ENCODE measurements at places on chromosomes 6 and 20. TPM values are rescaled to one million over a fixed set of nuclear protein-coding genes. Genes with fewer than 3 reads are reported as not detected.

- DNase-seq, result no peak
Measured at GRCh38 chr6:52496631-52497030, 76.5 kb downstream of the EFHC1 start.

The GPX5 gene
- not detected for total RNA-seq

- DNase-seq, result no peak
Measured at GRCh38 chr6:145017516-145017915, 717.8 kb downstream of the EPM2A start.

The COL19A1 gene
- total RNA-seq, result 8.7 TPM

Measured in thymus (tissue), 14 donors.